ENCODE measurements at places on chromosomes 2 and 18.
A peak's percentile ranks its signal among the peaks of the same experiment; 100 is the strongest.

DNA sequence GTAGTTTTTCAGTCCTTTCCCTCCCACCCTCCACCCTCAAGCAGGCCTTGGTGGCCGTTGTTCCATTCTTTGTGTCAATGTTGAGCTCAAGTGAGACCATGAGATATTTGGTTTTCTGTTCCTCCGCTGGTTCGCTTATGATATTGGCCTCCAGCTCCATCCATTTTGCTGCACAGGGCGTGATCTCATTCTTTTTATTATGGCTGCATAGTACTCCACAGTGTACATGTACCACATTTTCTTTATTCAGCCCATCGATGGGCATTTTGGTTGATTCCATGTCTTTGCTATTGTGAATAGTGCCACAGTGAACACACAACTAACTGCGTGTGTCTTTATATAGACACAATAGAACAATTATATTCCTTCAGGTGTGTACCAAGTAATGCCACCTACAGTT lies 14.1 kb downstream of the AGAP1 start:
- no peak for DNase-seq

- DNase-seq, result peak; percentile 54
Observed at GRCh38 chr2:155209696-155210450, 511.4 kb downstream of the KCNJ3 start.

GRCh38 chr2:139622691-139623090 lies 842.5 kb upstream of the NXPH2 start:
- DNase-seq, result no peak

- peak; percentile 70 for DNase-seq
Observed at GRCh38 chr18:63831080-63831788, 56.0 kb downstream of the SERPINB7 start.

DNA sequence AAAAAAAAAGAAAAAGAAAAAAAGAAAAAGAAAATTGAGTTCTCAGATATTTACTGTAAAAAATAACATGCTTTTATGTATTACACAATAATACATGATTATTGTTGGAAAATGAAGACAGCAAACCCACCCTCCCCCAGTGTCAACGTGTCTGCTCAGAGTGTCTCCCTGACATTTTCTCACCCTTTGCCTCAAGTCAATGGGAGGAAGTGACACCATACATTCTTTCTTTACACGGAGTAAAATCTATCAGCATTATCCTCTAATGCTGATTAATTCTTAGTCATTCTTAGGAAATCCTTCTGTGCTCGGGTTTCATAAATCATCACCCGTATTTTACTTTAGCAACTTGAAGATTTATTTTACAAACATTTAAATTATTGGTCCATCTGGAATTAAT lies 32.0 kb downstream of the CTAGE1 start:
- DNase-seq, result peak; percentile 92

DNA sequence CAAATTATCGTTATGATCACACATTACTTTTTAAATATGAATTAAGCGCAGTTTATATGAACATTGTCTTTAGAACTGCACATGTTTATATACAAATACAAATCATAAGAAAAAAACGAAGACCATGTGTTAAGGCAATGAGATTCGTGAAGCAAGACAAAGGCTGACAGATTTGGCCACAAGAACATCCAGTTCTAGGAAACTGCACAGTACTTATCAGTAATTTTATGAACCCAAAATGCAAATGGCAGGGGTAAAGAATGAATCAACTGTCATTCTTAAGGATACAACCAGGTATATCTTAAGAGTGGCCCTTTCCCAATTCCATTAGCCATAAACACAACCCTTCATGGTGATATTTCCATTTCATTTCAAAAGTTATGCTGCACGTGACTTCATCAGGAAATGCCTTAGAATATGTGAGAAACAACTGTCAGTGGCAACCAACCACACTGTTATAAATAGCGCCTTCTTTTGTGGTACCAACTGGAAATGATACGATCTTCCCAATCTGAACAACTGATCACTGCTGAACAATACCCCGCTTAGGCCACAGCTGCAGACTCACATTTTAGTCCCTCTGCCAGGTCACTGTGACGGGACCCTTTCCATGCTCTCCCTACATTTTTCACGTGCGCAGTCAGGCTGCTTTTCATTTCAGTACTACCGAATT lies 144.9 kb downstream of the L3MBTL4 start:
- no peak for DNase-seq

- peak; percentile 77 for DNase-seq
Observed at GRCh38 chr18:7626922-7627440, 59.9 kb downstream of the PTPRM start.

GRCh38 chr2:195734395-195734794 lies 77.4 kb downstream of the SLC39A10 start:
- DNase-seq, result peak; percentile 24

- DNase-seq, result no peak
Observed at GRCh38 chr2:72211350-72211749, 63.7 kb upstream of the CYP26B1 start.

GRCh38 chr2:111622859-111623258 lies 261.1 kb downstream of the ANAPC1 start:
- no peak for DNase-seq

- no peak for DNase-seq
Observed at GRCh38 chr2:99403084-99403483, 65.9 kb downstream of the EIF5B start.

DNA sequence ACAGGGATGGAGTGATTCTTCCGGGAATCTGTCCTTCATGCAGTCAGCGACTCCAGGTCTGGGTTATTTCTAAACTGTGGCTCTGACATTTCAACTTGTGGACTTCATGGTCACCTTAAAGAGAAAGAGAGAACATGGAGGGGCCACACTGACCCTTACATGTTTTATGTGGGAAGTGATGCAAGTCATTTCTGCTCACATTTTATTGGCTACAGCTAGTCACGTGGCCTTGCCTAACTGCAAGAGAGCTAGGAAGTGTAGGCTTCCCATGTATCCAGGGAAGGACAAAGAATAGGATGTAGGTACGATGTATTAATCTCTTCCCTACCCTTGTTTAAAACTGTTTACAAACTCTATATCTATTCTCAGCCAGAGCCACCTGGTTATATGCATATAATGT lies 30.3 kb upstream of the AFTPH start:
- DNase-seq, result no peak

GRCh38 chr18:13572148-13572547 lies 154.2 kb downstream of the FAM210A start:
- DNase-seq, result no peak

- DNase-seq, result peak; percentile 85
Observed at GRCh38 chr18:22433956-22434355, 16.2 kb upstream of the CTAGE1 start.

DNA sequence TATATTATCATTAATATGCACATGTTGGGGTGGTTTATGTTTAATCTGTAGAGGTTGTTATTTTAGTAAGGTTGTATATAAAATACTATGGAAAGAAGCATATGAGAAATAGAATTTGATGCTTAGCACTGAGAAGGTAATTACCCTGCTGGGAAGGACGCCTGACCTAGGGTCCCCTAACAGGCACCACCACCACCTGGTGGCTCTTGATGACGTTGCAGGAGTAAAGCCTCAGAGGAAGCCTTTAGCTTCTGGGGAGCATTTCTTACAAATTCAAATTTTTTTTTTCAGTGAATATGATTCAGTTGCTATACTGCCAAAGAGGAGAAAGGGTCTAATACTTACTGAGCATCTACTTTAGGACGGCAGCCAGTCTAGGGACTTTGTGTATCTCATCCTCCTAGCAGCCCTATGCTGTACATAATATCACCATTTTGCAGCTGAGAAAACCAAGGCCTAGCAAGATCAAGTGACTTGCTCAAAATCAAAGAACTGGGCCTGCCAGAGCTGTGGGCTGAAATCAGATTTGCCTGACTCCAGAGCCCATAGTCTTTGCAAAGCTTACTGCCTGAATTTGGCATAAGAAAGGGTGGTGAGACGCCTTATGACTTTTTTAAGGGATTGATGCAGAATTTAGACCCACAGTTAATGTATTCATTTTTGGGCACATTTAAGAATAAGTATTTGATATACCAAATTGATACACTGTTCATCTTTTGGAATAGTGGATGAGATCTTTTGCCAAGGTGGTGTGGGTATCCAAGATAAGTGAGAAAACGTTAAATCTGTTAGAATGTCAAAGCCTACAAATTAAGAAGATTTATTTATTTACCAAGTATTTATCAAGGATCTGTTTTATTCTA lies 78.8 kb upstream of the GAREM1 start:
- DNase-seq, result peak; percentile 31

- no peak for DNase-seq
Observed at GRCh38 chr2:52956766-52957165, 810.8 kb upstream of the CHAC2 start.

- DNase-seq, result no peak
Observed at GRCh38 chr18:32258558-32259204, 68.8 kb downstream of the MEP1B start.

All from fibroblast of skin of abdomen (primary cell).